A549 treated with DMSO at 1 μM for 4 hours (cell line): ENCODE measurements at places on chromosomes 1 and 21. TPM values are rescaled to one million over a fixed set of nuclear protein-coding genes. Genes with fewer than 3 reads are reported as not detected.

Gene LRRC38
- not detected in 5 replicates for total RNA-seq

Gene TCHHL1
- total RNA-seq: not detected in 5 replicates

Gene GBP4
- 0.02 to 0.05 TPM (median 0.02 TPM) in 3 of 5 replicates, not detected in the others for total RNA-seq

Gene ITGB2
- total RNA-seq: 0.80 to 1.0 TPM (median 0.88 TPM) in 5 replicates

Gene COL9A2
- 0.14 to 0.49 TPM (median 0.19 TPM) in 5 replicates for total RNA-seq

Gene WNT3A
- total RNA-seq: 0.02 to 0.05 TPM in 2 of 5 replicates, not detected in the others

Gene ST6GALNAC3
- total RNA-seq: 0.31 to 1.2 TPM (median 0.63 TPM) in 5 replicates

Gene CLDN14
- total RNA-seq: 0.10 to 0.46 TPM (median 0.27 TPM) in 5 replicates

Gene CD34
- total RNA-seq: not detected in 5 replicates

Gene OPRD1
- 0.03 to 0.06 TPM (median 0.05 TPM) in 5 replicates for total RNA-seq

Gene KLHDC8A
- total RNA-seq: 0.36 to 0.81 TPM (median 0.58 TPM) in 5 replicates

Gene GCSAML
- total RNA-seq: not detected in 5 replicates

Gene SPATA45
- 0.39 TPM in 1 of 5 replicates, not detected in the others for total RNA-seq
